HFFc6 (cell line): ENCODE measurements at places on chromosomes 11 and 22. TPM values are rescaled to one million over a fixed set of nuclear protein-coding genes. Genes with fewer than 3 reads are reported as not detected.

GRCh38 chr11:46239801-46240061 lies 37.7 kb upstream of the CREB3L1 start:
- no peak for DNase-seq

OR5B2 gene
- total RNA-seq = not detected in 3 replicates

GRCh38 chr11:110497231-110497978 lies 67.7 kb downstream of the FDX1 start:
- DNase-seq = no peak

GRCh38 chr11:96158126-96158525 lies 184.9 kb downstream of the MAML2 start:
- DNase-seq = no peak

DNA sequence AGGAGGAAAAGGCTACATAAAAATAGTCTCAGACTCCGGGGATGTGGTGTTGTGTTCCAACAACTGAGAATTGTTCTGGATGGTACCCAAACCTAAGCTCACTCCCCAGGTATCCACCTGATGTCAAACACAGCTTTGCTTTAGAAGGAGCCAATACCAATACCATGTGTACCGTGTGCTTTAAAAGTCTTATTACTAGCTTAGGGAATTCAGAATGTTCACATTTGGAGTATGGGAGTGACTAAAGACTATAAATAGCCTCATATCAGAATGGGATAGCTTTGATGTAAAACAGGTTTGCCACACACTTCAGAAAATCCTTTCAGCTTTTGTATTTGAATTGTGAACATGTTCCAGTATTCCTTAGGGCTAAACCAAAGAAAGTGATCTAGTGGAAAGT lies 248.7 kb upstream of the ARHGAP42 start:
- DNase-seq = no peak

GRCh38 chr11:60900673-60901404 lies 5.5 kb downstream of the PRPF19 start:
- no peak for DNase-seq

DNA sequence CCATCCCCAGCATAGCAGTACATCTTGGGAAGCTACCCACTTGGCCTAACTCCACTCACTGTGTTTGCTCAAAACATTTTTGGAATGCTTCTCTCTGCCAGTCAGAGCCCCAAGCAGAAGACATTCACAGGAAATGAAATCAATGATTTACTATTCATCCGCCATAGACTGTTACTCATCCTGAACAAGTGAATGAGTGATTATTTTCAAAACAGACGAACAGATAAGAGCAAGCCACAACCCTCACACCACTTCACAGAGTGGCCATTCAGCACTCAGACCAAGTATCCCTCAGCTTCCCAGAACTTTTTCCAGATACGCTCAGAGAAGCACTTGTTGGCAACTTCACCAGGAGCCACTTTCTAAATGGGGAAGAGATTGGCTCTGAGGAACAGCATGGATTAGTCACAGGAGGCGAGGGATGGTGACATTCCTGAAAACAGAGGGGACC lies 13.0 kb upstream of the UBASH3B start:
- peak; percentile 94 for DNase-seq

GRCh38 chr11:12884751-12885318 lies 124.3 kb upstream of the RASSF10 start:
- DNase-seq = no peak

GRCh38 chr22:26579331-26579886 lies 10.5 kb downstream of the TPST2 start:
- no peak for DNase-seq

DNA sequence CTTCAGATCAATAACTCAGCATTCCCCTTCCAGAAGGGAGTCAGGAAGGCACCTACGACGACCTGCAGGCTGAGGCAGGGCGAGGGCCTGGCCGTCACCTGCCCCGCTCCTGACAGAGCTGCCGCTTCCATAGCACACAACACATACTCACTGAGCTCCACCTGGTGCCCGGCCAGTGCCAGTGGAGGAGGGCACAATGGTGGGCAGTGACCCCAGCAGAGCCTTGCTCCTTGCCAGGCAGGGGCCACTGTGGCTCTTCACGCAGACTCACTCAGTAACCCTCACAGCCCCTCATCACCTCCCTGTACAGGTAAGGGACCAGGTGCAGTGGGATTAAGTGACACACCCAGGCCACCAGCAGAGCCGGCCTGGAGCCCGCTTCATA lies 24.6 kb downstream of the LRFN4 start:
- DNase-seq = no peak

DNA sequence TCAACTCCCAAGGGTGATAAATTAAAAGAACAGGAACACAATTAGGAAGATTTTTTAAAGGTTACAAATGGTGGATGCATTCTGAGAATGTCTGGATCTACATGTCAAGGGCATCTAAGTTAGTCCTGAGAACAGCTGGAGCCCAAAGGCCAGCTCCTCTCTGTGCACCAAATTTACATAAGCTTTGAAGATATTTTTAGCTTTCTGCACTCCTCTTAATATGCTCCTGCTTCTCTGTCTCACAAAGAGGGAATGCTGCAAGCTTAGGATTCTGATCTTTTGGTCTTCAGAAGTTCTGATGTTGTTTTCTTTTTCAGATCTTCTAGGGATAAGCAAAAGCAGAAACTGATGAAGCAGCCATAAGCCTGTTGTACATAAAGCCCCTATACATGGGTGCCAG lies 309.8 kb upstream of the NCAM1 start:
- no peak for DNase-seq

CDHR5 gene
- not detected in 3 replicates for total RNA-seq

ZNF280A gene
- total RNA-seq = not detected in 2 replicates

- no peak for DNase-seq
These were observed 430.9 kb downstream of the ETS1 start for GRCh38 chr11:128156486-128156885.

- DNase-seq = no peak
These were observed 6.0 kb upstream of the STT3A start for GRCh38 chr11:125586623-125587022.

DNA sequence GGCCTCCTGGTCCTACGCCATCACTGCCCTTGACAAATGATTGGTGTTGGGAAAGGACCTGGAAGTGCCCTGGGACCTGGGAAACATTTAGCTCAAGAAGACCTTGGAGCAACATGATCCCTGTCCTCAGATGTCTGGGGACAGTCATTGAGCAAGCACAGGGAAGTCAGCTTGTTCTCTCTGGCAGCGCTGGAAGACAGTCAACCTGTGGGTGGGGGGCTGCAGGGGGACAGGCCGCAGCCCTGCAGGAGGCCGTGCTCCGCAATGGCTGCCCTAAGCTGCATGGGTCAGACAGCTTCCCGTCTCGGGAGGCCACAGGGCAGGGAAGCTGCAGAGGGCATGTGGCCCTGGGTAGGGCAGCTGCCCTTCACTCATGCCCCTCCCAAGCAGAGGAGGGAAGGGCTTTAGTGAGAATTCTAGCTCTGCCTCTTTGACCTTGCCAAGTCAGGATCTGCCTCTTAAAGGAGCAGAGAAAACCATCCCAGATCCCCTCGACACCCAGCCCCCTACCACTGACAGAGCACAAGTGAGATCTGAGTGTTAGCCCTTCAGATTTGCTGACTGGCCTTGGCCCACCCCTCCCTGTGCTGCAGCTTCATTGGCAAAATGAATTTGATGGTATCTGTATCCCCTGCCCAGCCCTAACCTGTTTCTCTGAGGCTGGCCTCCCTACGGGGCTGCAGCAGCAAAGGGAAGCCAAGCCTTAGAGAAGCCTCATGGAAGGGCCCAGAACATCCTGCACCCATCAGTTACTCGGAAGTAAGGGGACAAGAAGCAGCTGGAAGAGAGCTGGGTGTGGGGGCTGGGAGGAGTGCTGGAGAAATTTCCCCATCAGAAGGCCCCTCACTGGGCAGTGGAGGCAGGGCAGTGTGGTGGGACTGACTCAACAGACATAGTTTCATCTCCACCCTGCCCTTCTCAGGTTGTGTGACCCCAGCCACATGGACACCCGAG lies 6.2 kb upstream of the SREBF2 start:
- DNase-seq = no peak

OR2AT4 gene
- not detected in 3 replicates for total RNA-seq

ANAPC15 gene
- total RNA-seq = 94.0 and 115 TPM in 2 replicates

DNA sequence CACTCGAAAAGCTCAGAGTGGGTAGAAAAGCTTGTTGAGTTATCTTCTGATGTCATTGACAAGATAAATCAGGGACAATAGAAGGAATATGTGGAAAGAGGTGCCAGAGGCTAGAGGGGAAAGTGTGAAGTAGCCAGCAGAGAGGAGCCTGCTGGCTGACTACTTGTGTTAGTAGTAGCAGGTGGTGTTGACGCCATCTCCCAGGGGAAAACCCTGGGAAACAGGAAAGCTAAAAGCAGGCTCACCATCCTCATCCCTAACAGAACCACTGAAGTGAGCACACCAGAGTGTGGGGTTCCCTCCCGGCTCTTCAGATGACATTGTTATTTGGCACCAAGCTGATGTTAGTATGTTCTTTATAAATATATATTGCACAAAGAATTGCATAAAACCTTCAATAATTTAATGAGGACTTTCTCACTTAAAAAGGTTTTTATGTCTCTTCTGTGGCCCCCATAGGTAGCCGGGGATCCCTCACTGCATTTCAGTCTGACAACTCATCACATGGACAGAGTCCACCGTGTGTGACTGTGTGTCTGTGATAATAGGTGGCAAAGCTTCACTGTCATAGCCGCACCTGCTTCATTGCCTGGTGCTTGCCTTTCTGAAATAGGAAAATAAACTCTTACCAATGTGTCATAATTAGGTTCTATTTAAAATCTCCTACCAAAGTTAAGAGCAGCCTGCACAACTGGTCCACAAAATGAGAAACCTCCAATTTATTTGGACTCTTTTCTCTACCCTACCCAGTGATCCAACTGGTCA lies 63.2 kb upstream of the TOP3B start:
- no peak for DNase-seq

- no peak for DNase-seq
These were observed 416.1 kb downstream of the MN1 start for GRCh38 chr22:27385261-27385998.

DNA sequence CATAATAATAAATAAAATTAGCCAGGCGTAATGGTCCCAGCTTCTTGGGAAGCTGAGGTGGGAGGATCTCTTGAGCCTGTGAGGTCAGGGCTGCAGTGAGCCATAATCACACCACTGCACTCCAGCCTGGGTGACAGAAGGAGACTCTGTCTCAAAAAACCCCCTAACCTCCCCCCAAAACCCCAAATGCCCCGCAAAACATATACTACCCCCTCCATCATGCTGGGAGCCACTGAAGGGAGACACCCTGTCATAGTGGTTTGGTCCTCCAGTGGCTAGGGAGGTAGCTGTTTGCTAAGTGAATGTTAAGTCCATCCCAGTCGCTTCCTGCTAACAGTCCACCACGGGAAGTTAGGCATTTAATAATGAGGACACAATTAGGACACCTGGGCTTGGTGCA lies 125.0 kb downstream of the ABTB2 start:
- no peak for DNase-seq

RTL10 gene
- 17.4 and 18.6 TPM in 2 replicates for total RNA-seq

GRCh38 chr22:37790234-37790633 lies 17.5 kb upstream of the GCAT start:
- DNase-seq = no peak

GRCh38 chr11:13836666-13837065 lies 125.9 kb upstream of the SPON1 start:
- DNase-seq = no peak

DNA sequence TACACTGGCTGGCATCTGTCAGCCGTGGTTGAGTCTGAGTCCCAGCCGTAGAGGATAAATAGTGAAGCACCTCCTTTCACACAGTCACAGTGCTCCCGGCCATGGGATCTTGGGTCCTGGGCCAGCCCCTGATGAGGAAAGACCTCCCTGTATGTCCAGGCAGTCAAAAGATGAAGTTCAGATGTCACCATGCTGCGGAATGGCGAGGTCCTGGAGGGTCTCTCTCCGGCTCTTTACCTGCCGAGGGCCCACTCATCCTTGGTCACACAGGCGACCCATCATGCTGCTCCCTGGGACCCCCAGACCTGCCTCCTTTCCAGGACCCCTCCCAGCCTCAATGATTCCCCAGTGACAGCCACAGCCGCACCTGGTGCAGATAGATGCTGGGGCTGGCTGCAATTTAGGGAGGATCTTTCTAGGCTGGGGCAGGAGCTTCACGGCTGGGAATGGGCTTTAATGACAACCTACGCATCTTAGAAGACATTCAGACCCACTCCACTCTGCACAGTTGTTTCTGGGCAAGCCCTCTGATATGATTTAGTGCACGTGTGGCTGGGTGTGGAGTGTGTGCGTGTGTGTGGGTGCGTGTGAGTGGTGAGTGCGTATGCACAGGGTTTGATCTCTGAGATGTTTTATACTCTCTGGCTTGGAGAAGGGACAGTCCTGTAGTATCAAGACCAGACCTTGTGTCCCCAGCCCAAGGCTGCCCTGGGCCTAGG lies 79.7 kb downstream of the FBLN1 start:
- no peak for DNase-seq

- no peak for DNase-seq
These were observed 92.8 kb upstream of the ALKBH3 start for GRCh38 chr11:43787824-43788223.

- DNase-seq = no peak
These were observed 115.9 kb upstream of the CRYBB3 start for GRCh38 chr22:25083807-25084200.

GRCh38 chr11:76808171-76808570 lies 25.0 kb downstream of the TSKU start:
- DNase-seq = no peak

DNA sequence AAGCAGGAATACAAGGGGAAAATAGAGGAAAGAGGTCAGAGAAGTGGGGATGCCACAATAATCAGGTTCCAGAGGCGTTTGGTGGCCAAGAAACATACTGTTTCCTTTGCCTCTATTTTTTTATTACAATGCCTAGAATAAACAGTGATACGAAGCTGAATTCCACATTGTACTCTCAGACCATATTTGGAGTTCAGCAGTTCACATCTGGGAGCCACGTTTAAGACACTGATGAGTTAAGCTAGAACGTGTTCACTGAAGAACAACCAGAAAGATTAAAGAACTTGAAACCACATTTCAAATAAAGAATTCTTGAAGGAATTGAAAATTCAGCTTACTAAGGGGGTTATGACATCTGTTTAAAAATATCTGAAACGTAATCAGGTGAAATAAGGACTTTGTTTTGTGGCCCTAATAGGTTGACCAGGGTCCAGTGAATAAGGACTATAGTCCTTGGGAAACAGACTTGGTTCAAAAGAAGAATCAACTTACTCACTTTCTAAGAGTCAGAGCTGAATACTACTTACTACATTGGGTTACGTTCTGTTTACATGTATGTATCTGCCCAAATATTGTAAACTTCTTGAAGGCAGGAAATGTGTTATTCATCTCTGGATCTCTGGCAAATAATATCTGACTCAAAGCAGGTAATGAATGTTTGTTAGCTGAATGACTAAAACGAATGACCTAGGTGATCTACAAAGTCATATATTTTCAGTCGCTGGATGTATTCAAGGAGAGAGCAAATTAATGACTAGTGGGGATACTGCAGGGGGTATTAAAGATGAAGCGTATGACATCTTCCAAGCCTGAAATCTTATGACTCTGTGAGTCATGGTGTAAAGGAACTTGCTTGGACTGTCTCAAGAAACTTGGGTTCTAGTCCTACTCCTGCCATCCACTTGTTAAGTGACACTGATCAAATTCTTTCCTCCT lies 247.0 kb upstream of the NARS2 start:
- no peak for DNase-seq

GRCh38 chr11:19891022-19891421 lies 178.4 kb downstream of the NAV2 start:
- DNase-seq = peak; percentile 25

ROBO4 gene
- total RNA-seq = 0.63 and 0.83 TPM in 2 replicates

NNMT gene
- 195 to 264 TPM (median 248 TPM) in 3 replicates for total RNA-seq
